RPMI7951 (cell line): ENCODE measurements at places on chromosomes 5 and 9. TPM values are rescaled to one million over a fixed set of nuclear protein-coding genes. Genes with fewer than 3 reads are reported as not detected.

Gene ENG
- 32.1 and 34.8 TPM in 2 replicates for total RNA-seq

Gene NIPSNAP3A
- total RNA-seq: 76.8 and 93.5 TPM in 2 replicates

Gene LCN15
- total RNA-seq: not detected in 2 replicates

Gene INSYN2B
- total RNA-seq: 6.2 and 8.4 TPM in 2 replicates

Gene IFNA2
- total RNA-seq: not detected in 2 replicates

Gene SOHLH1
- not detected in 2 replicates for total RNA-seq

Gene TNFSF8
- total RNA-seq: not detected in 2 replicates

Gene BTNL9
- not detected in 2 replicates for total RNA-seq

Gene S1PR3
- total RNA-seq: 12.6 and 16.8 TPM in 2 replicates

Gene SHOC1
- total RNA-seq: not detected in 2 replicates

Gene TICAM2
- total RNA-seq: 6.4 and 11.7 TPM in 2 replicates

Gene FOXD4L6
- not detected in 2 replicates for total RNA-seq

Gene ZNF354C
- 2.3 and 2.5 TPM in 2 replicates for total RNA-seq

Gene NUTM2F
- total RNA-seq: not detected in 2 replicates

Gene NUDT12
- 10.8 and 12.0 TPM in 2 replicates for total RNA-seq

Gene TEX48
- not detected in 2 replicates for total RNA-seq

Gene PAX5
- not detected in 2 replicates for total RNA-seq

Gene CCDC152
- total RNA-seq: 0.60 and 0.78 TPM in 2 replicates

Gene APBA1
- 0.10 and 0.12 TPM in 2 replicates for total RNA-seq

Gene IL9
- not detected in 2 replicates for total RNA-seq

Gene PCDHB3
- 0.12 and 0.20 TPM in 2 replicates for total RNA-seq

Gene FANCC
- total RNA-seq: 7.9 and 9.5 TPM in 2 replicates

Gene IFNA13
- total RNA-seq: not detected in 2 replicates

Gene SMARCA2
- 38.5 and 64.2 TPM in 2 replicates for total RNA-seq

Gene SAXO1
- under 0.01 TPM in 1 of 2 replicates, not detected in the other for total RNA-seq

Gene DAPK1
- 0.12 and 0.20 TPM in 2 replicates for total RNA-seq

Gene DNM1
- total RNA-seq: 16.1 and 17.4 TPM in 2 replicates

Gene BTNL3
- not detected in 2 replicates for total RNA-seq

Gene ABL1
- total RNA-seq: 11.4 and 12.1 TPM in 2 replicates

Gene LTC4S
- not detected in 2 replicates for total RNA-seq

Gene PHYHD1
- 1.7 and 1.8 TPM in 2 replicates for total RNA-seq

Gene FCN1
- total RNA-seq: not detected in 2 replicates

Gene OLFML2A
- total RNA-seq: 31.2 and 43.6 TPM in 2 replicates

Gene SMIM33
- total RNA-seq: not detected in 2 replicates

Gene PCDHA2
- total RNA-seq: not detected in 2 replicates

Gene PCDHGB3
- total RNA-seq: 1.1 and 1.6 TPM in 2 replicates

Gene FAF2
- total RNA-seq: 27.2 and 32.1 TPM in 2 replicates

Gene FBP1
- not detected in 2 replicates for total RNA-seq

Gene ISL1
- not detected in 2 replicates for total RNA-seq

Gene FAM81B
- total RNA-seq: not detected in 2 replicates

Gene PCDHB13
- 2.5 and 2.6 TPM in 2 replicates for total RNA-seq

Gene IRX2
- 0.12 TPM in 1 of 2 replicates, not detected in the other for total RNA-seq

Gene KLHL9
- total RNA-seq: 19.6 and 22.3 TPM in 2 replicates

Gene PFN3
- total RNA-seq: not detected in 2 replicates

Gene FOXD4L4
- 0.20 TPM in 1 of 2 replicates, not detected in the other for total RNA-seq

Gene PHF2
- total RNA-seq: 4.4 and 6.5 TPM in 2 replicates

Gene CAPSL
- not detected in 2 replicates for total RNA-seq

Gene KCNN2
- not detected in 2 replicates for total RNA-seq

Gene RLN2
- 0.29 and 1.1 TPM in 2 replicates for total RNA-seq

Gene TESK1
- total RNA-seq: 4.0 and 5.5 TPM in 2 replicates

Gene LHX3
- not detected in 2 replicates for total RNA-seq

Gene GLRA1
- total RNA-seq: not detected in 2 replicates

Gene BAAT
- total RNA-seq: not detected in 2 replicates

Gene ZNF454
- not detected in 2 replicates for total RNA-seq

Gene TARS1
- 172 and 195 TPM in 2 replicates for total RNA-seq
